Activated gamma-delta T cell treated with anti-CD3 and anti-CD28 coated beads, Interleukin-2, amount 50 U/mL, for 16 hours (primary cell): ENCODE measurements at places on chromosomes 6 and 20.

GRCh38 chr20:57089699-57090144, 176.7 kb downstream of the BMP7 start:
- DNase-seq, result peak; percentile 12

GRCh38 chr6:52552278-52552643, 24.6 kb downstream of the TRAM2 start:
- DNase-seq, result no peak

DNA sequence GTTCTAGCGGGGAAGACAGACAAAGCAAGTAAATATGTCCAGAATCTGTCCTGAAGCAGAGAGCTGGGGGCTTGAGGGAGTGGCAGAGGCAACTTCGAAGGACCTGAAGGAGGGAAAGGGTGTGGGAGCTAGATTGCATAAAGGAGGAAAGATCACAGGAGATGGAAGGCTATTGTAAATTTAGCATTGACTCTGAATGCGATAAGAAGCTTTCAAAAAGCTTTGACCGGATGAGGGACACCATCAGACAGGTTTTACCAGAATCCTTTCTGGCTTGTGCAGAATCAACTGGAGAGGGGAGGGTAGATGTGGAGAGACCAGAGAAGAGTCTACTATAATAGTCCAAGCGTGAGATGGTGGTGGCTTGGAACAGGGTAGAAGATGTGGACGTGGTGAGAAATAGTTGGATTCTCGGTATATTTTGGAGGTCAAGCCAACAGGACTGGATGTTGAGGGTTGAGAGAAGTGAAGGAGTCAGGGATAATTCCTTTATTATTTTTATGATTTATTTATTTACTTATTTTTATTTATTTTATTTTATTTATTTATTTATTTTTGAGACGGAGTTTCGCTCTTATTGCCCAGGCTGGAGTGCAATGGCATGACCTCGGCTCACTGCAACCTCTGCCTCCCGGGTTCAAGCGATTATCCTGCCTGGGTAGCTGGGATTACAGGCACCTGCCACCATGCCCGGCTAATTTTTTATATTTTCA, 19.9 kb upstream of the RIPOR3 start:
- no peak for DNase-seq

DNA sequence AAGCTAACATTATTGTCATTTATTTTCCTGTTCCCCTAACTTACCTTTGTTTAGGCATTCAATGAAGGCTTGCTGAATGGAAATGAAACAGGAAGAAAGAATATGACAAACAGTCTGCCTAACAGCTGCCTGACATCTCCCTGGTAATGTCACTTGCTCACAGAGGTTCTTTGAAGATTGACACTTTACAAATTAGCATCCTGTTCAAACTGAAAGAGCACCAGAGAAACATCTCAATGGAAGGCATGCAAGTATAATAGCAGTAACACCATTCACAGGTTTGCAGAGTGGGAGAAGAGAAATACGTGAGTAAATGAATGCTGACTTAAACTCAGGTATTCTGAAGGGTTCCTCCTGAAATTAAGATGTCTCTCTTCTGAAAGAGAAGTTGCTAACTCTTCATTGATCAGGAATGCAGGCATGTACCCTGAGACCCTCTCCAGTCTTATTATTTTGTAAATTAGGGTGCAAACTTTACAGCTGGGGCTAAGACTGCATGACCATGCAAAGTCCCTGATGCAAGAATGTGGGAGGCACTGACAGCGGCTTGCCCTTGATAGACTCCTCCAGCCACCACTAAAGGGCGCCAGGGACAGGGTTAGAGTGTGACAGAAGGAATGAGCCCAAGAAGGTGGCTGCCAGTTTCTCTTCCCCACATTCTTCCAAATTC, 1.3 kb upstream of the SMLR1 start:
- DNase-seq, result no peak

DNA sequence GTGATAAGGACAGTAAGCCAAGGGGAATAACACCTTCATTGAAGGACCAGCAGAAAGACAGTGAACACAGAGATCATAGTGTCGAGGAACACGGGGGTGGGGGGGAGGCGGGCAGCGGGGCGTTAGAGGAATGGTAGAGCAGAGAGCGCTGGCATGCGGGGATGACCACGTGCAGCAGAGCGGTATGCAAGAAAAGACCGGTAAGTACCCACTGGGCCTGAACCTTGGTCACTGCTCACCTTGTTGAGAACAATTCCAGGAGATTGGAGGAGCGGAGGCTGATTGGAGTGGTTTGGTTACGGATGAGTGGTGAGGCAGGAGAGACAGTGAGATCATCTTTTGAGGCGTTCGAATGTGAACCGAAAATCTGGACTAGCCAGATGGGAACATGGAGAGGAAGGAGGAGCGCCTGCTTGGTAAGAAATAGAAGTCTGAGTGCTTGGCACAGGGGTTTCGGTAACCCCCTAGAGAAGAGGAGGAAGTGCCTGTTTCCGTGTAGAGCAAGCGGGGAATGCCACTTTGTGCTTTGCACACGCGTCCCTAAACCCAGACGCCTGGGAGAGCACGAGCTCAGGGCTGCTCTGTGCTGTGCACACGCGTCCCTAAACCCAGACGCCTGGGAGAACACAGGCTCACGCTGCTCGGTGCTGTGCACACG, 70.0 kb downstream of the FAM120B start:
- DNase-seq, result no peak

DNA sequence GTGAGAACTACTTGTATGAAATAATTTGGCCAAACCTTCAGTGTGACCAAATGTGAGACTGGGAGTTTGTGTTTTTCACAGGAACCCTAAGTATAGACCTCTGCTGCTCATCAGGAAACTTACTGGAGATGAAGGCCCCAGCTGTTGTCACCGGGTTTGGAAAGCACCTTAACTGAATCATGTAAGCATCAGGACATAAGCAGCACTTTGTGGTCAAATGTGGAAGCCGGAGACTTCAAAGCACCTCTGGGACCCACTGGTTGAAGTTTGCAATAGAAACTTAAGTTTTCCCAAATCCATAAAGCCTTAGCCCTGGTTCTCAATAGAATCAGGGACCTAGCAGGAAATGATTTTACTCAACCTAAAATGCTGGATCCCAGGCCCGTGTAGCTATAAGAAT, 14.3 kb downstream of the TTPAL start:
- no peak for DNase-seq

DNA sequence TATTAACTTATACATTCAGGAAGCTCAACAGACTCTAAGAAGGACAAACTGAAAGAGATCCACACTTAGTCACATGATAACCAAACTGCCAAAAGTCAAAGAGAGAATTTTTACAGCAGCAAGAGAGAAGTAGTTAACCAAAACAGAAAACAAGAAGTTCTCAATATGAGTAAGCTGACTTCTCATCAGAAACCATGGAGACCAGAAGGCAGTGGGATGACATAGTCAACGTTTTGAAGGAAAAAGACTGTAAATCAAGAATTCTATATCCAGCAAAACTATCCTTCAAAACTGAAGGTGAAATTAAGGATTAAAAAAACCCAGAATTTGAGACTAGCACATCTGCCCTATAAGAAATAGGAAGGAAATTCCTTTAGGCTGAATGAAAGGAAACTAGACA, 60.4 kb downstream of the COL19A1 start:
- DNase-seq, result no peak

GRCh38 chr20:44646641-44647274, 4.7 kb downstream of the ADA start:
- no peak for DNase-seq

DNA sequence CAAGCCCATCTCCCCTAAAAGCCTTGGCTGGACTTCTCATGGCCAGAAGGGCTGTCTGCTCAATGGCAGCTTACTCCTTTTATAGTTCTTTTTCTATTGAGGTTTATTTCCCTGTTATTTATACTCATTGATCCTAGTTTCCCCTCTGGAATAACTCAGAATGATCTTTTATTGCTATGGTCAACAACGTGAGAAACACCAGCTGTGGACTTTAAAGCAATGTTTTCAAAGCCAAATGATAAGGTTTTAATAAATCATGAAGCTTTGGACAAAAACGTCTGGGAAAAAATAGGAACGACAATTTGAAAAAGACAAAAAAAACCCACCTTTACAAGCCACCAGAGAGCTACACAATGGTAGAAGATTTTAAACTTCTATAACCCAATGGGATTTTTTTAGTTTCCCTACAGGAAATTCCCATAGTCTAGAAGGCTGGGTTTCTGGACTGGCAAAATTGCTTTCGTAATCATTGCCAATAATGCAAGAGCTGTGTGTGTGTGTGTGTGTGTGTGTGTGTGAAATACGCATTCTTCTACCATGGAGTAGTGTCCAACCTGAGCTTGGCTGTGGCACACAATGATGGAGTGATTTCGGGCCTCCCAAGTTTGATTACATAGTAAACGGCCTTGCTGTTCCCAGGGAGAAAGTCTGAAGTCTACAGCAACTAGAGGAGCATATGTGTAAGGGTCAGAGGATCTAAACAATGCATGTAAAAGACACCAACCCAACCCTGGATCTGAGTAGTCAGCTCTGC, 396.0 kb downstream of the SYNE1 start:
- no peak for DNase-seq

DNA sequence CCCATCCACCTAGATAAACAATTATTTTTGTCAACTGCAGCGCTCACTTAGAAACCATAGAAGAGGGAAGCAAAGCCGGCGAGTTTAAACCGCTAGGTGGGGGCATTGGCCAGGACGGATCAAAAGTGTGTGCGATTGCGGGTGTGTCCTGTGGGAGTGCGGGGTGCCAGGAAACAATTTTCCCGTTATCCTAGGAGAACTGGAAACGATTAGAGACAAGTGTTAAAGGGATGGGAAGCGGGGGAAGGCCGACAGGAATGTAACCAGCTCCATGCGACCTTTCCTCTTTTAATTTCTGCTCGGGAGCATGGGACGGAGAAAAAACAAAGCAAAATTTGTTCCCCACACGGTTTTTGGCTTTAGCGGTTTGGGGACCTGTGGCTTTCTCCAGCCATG, 2.8 kb upstream of the HTR1B start:
- DNase-seq, result no peak

DNA sequence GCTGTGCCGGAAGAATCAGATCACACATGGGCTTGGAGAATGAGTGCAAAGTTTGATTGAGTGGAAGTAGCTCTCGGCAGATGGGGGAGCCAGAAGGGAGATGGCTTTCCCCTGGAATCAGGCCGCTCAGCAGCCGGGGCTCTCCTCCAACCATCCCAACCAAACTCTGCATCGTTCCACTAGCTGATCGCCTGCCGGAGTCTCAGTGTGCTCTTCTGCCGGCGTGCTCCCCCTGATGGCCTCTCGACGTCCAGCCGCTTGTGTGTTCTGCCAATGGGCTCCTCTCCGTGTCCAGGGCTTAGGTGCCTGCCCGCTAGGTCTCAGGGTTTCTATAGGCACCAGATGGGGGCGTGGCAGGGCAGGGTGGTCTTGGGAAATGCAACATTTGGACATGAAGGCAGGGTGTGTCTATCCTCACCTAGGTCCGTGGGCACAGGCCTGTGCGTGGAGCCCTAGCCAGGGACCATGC, 4.9 kb upstream of the BIRC7 start:
- DNase-seq, result no peak

DNA sequence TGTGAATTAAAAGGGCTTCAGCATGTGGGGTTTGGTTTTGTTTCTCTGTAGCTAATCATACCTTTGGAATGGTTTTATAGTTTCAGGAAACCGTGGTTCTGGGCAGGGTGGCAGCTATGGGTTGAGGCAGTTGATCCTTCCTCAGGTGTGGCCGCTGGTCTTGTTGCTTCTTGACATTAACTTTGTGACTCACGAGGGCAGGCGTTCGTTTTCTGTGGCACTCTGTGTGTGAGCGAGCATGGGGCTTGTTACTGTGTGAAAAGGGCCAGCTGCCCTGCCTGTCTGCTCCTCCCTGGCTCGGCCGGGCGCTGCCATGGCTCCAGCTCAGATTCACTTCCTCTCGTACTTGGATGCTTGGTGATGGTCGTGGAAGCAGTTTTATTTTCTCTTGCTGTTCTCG, 16.2 kb downstream of the DNAJC5 start:
- no peak for DNase-seq

DNA sequence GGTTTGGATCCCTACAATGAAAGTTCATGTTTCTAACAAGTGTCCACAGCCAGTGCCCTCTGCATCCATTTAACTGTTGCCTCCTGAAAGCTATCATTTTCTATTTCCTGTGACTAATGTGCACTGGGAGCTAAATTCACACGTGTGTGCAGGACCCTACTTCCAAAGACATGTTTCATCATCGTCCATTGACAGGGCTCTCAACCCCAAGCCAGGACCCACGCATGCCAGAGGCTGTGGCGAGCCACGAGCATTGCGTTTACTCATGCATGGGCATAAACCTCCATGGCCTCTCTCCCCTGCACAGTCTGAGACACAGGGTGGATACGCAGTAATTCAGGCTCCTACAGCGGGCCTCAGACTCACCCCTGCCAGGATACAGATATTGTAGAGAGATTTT, 153.2 kb downstream of the MAFB start:
- no peak for DNase-seq

DNA sequence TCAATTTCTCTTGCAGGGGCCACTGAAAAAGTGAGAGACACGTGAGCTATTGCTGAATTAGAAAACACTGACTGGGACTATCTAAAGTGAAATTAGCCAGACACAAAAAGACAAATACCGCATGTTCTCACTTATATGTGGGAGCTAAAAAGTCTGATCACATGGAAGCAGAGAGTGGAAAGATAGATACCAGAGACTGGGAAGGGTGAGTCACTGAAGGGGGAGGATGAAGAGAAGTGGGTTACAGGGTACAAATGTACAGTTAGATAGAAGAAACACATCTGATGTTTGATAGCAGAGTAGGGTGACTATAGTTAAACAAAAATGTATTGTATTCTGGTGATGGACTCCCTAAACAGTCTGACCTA, 13.4 kb downstream of the CST3 start:
- DNase-seq, result no peak

GRCh38 chr20:2144850-2145249, 43.2 kb downstream of the STK35 start:
- DNase-seq, result no peak

DNA sequence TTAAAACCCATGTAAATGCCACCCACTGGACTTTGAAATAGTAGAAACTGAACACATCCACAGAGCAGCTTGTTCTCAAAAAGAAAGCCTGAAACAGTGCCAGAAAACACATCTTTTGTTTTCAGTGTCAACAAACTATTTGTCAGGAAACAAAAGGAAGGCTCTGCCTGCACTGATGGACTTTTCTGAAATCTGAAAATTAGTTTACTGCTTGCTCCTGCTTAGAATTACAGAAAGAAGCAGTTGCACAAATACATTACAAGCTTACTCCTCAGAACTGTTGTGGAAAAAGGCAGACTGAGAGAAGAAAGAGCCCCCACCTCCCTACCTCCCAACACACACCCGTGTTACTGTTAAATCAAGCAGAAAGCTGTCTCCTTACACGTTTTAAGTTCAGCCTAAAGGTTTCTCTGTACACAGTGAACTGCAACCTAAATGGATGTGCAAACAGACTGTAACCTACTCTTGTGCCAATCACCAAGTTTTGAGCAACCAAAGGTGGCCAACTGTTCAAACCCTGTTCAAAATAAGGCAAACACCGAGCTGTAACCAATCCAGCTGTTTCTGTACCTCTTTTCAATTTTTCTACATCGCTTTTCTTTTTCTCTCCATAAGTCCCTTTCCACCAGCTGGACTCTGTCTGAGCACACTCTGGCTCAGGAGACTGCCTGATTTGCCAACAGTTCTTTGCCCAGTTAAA, 43.7 kb downstream of the FRK start:
- no peak for DNase-seq
